HFFc6 (cell line): ENCODE measurements at places on chromosomes 7 and 10. TPM values are rescaled to one million over a fixed set of nuclear protein-coding genes. Genes with fewer than 3 reads are reported as not detected.

DNA sequence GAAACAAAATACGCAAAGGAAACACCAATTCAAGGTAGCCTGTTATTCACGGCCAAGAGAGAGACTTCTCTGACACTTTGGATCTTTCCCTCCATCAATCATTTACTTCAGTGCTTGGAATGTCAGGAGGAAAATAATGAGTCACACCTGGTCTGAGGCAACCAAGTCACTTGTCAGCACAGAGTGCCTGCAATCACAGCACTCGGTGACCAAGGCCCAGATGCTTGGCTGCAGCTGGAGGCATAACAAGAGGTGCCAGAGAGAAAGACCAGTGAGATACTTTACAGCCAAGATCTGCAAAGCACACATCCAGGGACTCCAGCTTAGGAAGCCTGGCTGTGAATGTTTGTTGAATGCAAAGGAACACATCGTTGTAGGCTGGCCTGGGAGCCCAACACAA lies 33.9 kb downstream of the ASB13 start:
- DNase-seq: no peak

DNA sequence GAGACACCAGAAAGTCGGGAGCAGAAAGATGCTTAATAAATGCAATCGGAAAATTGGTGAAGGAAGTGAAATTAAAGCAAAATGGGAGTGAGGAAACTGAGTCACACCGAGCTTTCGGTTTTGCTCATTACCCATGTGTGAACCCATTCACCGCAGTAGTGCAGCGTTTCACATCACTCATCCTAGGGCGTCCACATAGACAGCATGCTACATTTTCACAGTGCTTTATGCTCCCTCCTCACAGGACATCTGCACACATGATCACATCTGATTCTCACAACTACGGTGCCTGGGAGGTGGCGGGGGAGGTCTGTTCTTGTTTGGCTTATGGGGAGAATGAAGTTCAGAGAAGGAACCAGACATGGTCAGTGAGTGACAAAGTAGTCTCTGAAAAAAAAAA lies 36.6 kb upstream of the ATP6V0A4 start:
- DNase-seq: no peak

- DNase-seq: no peak
Measured at GRCh38 chr10:123463181-123463580, 203.0 kb upstream of the GPR26 start.

DNA sequence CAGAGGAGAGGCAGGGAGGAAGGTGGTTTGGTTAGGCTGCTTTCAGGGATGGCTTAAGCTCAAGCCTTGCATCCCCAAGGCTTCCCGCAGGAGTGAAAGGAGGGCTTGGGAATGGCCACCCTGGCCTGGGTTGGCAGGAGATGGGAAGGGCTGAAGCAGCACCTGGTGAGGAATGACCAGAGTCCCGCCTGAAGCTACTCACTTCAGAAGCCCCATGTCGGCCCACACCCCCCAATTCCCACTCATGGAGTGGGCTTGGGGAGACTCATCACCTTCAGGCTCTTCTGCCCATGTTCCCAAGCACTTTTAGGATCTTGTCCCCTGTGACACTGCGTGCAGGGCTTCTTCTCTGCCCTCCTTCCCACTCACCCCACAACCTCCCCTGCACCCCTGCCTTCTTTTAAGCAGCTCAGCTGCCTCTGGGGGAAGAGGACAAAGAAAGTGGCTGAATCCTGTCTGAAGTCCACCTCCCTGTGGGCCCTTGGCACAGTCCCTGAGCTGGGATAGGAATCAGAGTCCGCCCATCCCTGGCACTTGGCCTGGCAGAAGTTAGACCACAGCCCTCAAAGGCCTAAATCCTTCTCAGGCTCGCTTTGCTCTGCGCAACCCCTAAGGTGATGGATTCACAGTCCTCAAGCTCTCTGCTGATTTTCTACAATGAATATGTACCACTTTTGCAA lies 16.5 kb downstream of the RGR start:
- no peak for DNase-seq

DNA sequence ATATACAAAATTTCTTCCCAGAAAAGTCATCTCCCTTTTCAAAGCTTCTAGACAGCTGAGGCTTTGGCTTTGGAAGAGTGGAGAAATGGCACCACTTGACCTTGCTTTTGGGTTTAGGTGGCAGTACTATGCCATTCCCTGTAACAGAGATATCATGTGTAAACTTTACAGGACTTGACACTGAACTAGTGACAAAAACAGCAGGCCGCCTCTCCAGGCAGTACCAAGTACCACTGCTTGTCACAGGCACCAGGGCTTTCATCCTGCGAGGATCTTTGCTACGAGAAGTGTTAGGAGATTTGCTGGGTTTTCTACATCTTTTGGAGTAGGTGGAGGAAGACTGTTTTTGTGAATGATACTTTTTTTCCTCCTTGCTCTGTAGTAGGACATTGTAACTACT lies 32.6 kb upstream of the ANLN start:
- no peak for DNase-seq

DNA sequence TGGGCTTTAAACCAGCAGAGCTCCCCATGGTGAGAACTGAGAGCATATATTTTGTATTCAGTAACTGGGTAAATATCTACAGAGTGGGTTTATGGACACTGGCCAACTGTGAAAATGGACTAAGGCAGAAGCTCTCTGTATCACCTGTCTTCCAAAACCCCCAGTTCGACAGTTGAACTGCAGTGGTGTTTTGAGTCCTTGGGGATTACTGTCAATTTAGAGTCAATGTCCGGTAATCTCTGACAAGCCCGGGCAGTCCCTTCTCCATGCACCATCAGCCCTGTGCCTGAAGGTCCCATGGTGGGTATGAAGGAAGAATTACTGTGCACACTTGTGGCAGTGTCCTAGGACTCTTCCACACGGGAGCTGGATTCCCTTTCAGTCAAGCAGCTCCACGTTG lies 235.0 kb downstream of the CCSER2 start:
- DNase-seq: no peak

GRCh38 chr10:101014230-101014884 lies 14.7 kb downstream of the LZTS2 start:
- DNase-seq: peak; percentile 55

GRCh38 chr7:35657125-35657524 lies 37.8 kb downstream of the HERPUD2 start:
- no peak for DNase-seq

GRCh38 chr7:159310457-159311171 lies 165.9 kb upstream of the VIPR2 start:
- DNase-seq: no peak

- no peak for DNase-seq
Measured at GRCh38 chr7:41459623-41460261, 243.1 kb downstream of the INHBA start.

DNA sequence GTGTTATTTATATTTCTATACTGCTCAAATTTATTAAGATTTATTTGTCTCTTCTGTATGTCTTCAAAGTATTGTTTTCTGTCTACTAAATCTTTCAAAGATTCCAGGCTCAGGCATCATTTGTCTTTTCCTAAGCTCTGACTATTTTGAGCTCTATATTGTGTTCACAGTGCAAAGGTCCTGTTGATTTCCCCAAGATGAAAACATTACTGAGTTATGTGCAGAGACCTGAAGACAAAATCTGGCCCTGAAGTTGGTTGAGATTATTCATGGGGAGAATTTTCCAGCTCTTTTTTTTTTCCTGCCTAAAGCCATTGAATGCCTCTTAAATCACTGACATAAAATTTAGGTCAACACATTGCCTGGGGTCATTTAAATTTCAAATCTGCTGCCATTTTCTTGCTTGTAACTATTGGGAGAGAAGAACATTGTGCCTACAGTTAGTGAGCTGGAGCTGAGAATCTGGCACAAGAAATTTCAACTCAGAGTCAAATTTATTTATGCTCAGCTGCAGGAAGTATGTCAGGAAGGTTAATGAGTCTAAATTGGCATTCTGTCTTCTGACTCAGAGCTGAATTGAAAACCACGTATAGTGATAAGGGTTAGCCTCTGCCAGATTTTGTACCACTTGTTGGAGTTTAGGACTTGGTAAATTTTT lies 31.6 kb downstream of the CSTF2T start:
- no peak for DNase-seq

DNA sequence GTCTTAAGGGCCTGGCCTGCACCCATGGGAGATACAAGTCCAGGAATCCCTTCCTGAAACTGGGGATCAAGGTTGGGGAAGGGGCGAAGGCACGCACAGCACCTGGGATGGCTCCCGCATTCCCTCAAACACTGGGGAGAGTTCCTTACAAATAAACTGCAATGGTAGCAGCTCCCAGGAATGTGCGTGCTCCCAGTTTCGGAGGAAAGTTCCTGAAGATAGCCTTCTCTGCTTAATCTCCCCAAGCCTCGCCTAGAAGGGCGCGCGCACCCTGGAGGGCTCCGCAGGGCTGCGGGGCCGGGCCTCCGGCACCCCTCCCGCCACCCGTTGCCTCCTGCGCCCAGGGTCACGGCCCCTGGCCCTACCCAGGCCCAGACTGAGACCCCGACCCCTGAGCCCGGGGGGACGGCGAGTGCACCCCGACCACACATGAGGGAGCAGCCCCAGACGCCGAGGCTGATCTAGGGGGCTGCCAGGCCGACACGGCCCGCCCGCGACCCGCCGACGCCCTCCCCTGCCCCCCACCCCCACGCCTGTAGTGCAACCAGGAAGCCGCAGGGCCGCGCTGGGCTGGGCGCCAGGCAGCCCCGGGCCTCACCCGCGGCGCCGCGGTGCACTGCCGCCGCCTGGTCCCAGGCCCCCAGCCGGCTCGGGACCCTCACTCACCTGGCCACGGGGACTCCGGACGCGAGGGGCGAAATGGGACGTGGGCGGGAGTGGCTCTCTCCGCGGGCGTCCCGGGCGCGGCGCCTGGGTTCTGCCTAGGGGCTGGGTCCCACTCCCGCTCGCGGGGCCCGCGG lies 460 bp downstream of the ANXA11 start:
- DNase-seq: peak; percentile 9

DNA sequence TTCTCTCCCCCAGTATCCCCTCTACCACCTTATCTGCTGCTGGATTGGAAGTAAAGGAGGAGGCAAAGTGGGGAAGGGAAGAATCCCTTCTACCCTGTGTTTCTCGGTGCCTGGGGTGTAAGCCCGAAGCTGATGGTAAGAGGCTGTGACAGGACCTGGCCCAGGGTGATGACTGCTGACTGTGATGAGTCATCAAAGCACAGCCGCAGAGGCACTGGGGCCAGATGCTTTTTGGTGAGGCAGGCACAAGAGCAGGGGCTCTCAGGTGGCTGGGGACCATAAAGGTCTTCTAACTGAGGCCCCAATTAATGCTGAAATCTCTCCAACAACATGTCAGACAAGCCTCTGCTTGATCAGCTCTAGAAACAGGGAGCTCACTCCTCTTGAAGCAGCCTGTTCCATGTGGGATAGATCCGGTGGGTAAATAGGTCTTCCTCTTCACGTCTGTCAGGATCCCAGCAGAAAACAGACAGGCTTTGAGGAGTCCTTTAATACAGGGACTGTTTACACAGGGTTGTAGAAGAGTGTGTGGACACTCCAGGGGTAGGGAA lies 86.1 kb upstream of the PCBD1 start:
- peak; percentile 20 for DNase-seq

- no peak for DNase-seq
Measured at GRCh38 chr7:25964483-25964991, 187.5 kb upstream of the NFE2L3 start.

GRCh38 chr7:102216573-102217314 lies 69.9 kb upstream of the SH2B2 start:
- DNase-seq: no peak

- DNase-seq: no peak
Measured at GRCh38 chr10:30755441-30755953, 125.9 kb upstream of the LYZL2 start.

DNA sequence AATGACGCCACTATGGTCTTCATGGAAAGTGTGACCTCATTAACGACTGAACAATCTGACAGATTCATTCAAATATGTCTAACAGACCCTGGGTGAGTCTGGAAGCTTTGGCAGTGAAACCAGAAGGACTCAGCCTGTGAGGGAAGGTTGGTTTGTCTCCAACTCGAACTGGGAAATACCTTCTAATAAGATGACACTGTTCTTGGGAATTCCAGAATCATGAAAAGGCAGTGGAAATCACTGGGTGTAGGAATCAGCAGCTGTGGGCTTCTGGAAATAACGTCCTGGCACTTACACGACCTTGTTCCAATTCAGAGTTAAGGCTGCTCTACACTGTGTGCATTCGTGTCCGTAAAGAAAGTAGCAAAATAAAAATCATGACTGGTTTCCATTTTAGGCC lies 75.1 kb downstream of the DGKI start:
- peak; percentile 78 for DNase-seq

GRCh38 chr7:37013771-37014170 lies 289.5 kb upstream of the AOAH start:
- DNase-seq: no peak

GRCh38 chr10:122655524-122656307 lies 43.9 kb downstream of the C10orf120 start:
- DNase-seq: no peak

DNA sequence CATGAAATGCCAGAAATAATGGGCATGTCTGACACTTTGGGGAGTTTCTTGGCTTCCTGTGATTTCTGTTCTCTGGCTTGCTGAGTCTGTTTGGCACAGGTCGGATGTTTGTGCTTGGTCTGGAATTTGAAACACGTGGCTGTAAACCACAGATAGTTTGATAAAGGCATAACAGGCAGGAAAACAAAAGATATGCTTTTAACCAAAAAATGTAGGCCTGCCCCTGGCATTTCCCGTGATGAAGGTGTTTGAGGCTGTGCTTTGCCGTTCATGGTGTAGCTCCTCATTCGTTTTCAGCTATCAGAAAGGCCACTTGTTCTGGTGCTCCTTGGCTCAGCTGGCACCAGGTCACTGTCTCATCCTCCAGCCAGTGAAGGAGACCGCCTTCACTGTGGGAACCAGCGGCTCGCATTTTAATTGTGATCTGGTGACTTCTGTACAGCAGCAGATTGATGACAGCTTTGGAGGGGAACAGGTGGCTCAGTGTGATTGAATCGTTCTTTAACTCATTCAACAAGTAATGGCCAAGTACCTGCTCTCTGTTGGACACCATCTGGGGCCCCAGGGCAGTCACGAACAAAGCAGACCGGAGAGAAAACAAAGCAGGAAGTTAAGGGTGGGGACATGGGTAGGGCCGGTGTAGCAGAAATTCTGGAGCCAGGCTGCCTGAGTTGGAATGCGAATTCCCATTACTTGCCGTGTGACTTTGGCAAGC lies 111.5 kb downstream of the CCNY start:
- DNase-seq: peak; percentile 67

- peak; percentile 80 for DNase-seq
Measured at GRCh38 chr7:151426441-151426903, 13.5 kb downstream of the CRYGN start.

MTG1 gene
- total RNA-seq: 27.5 to 33.0 TPM (median 28.7 TPM) in 3 replicates

PDZD7 gene
- total RNA-seq: 0.97 to 1.7 TPM (median 1.1 TPM) in 3 replicates

LZTS2 gene
- 74.9 and 75.6 TPM in 2 replicates for total RNA-seq

CDHR3 gene
- 1.9 to 2.0 TPM (median 2.0 TPM) in 3 replicates for total RNA-seq

RHBDD2 gene
- total RNA-seq: 48.7 to 57.0 TPM (median 51.8 TPM) in 3 replicates

ZNF467 gene
- 0.94 to 1.8 TPM (median 1.2 TPM) in 3 replicates for total RNA-seq

NYAP1 gene
- total RNA-seq: 0.63 and 0.83 TPM in 2 replicates

PAX4 gene
- total RNA-seq: not detected in 3 replicates

SKIDA1 gene
- 0.48 and 0.81 TPM in 2 replicates for total RNA-seq

MMP21 gene
- not detected in 2 replicates for total RNA-seq

REPIN1 gene
- total RNA-seq: 68.8 to 76.5 TPM (median 73.7 TPM) in 3 replicates

MYH16 gene
- not detected in 3 replicates for total RNA-seq

CCDC3 gene
- not detected in 2 replicates for total RNA-seq

PGAM2 gene
- 0.34 TPM in 1 of 3 replicates, not detected in the others for total RNA-seq

GRID2IP gene
- total RNA-seq: not detected in 3 replicates
